Stimulated activated CD4-positive, alpha-beta T cell treated with anti-CD3 and anti-CD28 coated beads, TNF-alpha, amount 100 ng/mL, for 48 hours (primary cell): ENCODE measurements at places on chromosomes 5 and 9.
A peak's percentile ranks its signal among the peaks of the same experiment; 100 is the strongest.

DNA sequence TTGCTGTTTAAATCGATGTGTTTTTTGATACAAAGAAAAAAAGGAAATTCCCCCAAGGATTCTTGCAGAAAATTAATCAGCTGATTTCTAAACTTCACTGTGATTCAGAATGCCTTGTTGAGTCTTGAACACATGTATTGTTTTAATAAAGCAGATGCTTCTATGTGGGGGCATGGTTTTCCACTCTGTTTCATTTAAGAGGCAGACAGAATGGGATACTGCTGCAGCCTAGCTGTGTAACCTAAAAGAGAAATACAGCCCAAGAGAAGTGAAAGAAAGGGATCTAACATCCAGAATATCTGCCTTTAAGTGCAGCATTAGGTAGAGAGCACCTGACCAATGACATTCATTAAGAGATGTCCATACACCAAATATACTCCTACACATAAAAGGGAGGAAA lies 365.1 kb upstream of the CCNH start:
- no peak for DNase-seq

DNA sequence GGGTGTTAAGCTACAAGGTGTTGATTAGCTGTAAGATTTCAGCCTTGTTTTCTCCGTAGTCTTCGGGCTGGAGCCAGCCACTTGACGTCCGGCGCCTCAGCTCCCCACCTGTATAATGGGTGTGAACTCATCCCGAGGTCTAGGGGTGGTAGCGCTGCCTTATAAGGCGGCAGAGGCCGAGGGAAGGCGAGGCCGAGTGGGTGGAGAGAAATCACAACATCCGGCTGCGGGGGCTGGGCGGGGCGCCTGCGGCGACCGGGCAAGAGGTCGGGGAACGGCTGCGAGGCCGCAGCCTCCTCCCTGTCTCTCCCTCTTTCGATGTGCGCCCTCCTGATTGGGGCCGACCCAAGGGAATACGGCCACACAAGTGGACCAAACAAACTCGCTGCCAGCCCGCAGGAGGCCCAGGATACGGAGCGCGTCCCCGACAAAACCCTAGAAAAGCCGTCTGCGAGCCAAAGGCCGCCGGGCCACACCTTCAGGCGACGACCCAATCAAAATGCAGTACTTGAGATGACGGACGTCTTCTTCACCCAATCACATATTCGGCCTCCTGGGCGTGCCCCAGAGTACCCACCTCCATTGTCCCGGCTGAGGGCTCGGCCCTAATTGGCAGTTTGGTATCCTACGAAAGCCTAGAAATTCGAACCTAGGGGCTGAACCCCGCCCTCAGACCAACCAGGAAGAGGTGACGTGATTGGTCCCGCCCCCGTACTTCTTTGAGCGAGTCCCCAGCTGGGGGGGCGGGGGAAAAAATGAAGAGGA lies 493 bp upstream of the GRK6 start:
- peak; percentile 99 for DNase-seq

- DNase-seq, result no peak
Observed at GRCh38 chr5:61308712-61309111, 23.3 kb upstream of the ZSWIM6 start.

DNA sequence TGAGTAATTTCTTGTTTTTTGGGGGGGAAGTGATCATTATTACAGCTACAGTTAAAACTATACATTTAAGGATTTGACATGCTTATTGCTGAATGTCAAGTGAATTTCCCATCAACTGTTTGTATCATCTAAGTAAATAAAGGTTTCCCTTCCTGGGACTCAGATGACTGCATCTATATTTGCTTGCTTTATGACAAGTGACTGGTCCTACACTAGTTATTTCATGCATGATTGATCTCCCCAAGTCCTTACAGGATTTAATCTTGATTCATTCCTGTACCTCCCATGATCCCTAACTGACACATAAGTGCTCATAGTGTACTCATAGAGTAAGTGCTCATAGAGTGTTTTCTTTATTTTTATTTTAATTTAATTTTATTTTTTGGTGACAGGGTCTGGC lies 2.8 kb downstream of the TXNDC8 start:
- no peak for DNase-seq

DNA sequence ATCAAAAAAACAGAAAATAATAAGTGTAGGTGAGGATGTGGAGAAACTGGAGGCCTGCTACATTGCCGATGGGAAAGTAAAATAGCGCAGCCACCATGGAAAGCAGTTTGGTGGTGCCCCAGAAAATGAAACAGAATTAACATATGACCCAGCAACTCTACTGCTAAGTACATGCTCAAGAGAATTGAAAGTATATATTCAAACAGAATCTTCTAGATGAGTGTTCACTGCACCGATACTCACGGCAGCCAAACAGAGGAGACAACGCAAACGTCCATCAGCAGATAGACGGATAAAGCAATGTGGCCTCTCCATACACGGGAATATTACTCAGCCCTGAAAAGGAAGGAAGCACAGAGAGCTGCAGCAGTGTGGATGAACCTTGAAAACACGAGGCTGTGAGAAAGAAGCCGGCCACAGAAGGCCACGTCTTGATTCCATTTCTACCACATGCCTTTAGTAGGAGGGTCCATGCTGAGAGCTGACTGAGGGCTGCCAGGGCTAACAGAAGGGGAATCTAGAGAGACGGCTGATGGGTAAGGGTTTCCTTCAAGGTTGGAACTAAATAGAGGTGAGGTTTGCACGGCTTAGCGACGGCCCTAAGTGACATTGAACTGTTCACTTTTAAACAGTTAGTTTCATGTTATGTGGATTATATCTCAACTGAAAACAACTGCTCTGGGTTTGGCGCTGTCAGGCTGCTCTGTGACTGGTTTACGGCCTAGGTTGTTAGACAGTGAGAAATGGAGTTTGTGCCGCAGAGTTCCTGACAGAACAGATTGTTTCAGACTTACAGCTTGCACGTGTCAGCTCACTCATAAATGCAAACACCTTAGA lies 29.8 kb downstream of the AHRR start:
- no peak for DNase-seq

GRCh38 chr5:96440185-96440538 lies 7.1 kb upstream of the PCSK1 start:
- no peak for DNase-seq

- DNase-seq, result no peak
Observed at GRCh38 chr9:27043176-27043575, 37.7 kb upstream of the LRRC19 start.

DNA sequence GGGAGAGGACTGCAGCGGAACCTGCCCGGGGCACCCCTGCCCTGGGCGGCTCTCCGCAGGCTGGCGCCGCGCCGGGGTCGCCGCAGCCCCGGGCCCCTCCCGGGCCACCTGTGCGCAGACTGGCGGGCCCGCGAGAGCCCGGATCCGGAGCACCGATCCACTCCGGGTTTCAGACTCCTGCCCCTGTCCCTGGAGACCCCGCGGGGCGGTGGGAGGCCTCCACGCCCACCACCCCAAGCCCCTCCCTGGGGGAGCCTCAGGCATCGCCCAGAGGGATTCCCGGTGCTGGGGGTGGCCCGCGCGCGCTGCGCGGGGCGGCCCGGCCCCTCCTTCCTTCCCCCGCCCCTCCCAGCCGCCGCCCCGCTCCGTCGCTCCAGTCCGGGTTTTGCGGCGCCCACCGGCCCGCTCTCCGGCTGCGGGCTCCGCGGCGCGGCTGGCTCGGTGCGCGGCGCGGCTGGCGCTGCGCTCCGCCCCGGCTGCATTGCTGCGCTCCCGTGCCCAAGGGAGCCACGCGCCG lies at the start of gene UNC5A:
TSS of gene UNC5A (plus strand) at position 479 of the 517 bp plus-strand sequence. CDS start 192 bp downstream, outside the sequence.
- no peak for DNase-seq

DNA sequence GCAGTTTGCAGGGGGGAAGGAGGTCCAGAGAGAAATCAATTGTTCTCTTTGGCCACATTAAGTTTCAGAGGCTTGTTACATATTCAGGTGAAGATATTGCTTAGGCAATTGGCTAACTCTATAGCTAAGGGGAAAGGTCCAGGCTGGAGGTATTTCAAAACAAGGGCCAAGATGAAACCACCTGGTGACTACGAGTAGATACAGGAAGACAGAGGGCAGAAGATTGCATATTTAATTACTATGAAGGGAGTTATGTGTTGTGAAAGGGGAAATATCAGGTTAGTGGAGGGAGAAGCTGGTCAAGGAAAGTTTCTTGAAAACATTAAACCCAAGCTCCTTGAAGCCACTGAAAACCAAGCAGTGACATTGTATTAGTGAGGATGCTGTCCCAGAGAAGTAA lies 1.9 kb upstream of the RAD23B start:
- DNase-seq, result no peak

DNA sequence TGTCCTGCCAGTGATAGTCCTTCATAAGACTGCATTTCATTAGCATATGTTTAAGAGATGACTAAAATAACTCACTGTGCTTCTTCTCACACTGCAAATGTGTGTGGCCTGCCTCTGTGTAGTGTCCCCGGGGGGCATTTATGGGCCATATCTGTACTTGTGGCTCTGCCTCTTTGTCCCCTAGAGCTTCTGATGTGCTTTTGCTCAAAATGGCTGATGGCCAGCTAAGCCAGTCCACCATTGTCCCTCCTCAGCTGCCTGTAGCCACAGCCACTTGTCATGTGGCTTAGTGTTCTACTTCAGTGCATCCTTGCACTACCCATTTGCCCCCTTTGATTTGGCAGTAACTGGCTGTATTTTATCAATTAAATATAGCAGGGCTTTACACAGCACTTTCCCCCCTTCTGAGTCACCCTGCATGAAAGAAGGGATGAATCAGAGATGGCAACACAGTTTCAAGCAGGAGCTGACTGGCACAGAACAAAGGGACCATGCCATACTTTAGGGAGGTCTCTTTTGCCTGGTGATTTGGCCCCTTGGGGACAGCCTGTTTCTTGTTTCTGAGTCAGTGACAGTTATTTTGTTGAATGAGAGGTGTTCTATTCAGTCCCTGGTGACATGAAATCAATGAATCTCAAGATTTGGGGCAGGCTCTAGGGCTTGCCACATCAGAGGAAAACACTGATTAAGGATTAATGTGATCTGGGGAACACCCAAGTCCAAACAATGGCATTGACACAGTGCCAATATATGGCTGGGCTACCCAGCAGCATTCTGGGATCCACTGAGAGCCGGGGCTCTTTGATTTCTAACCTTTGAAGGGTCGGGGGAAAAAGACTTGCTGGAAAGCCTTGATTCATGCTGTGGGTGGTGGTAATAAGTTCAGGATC lies 245.5 kb downstream of the SMARCA2 start:
- DNase-seq, result no peak

- DNase-seq, result no peak
Observed at GRCh38 chr5:29061381-29061780, 2023.0 kb upstream of the CDH9 start.

DNA sequence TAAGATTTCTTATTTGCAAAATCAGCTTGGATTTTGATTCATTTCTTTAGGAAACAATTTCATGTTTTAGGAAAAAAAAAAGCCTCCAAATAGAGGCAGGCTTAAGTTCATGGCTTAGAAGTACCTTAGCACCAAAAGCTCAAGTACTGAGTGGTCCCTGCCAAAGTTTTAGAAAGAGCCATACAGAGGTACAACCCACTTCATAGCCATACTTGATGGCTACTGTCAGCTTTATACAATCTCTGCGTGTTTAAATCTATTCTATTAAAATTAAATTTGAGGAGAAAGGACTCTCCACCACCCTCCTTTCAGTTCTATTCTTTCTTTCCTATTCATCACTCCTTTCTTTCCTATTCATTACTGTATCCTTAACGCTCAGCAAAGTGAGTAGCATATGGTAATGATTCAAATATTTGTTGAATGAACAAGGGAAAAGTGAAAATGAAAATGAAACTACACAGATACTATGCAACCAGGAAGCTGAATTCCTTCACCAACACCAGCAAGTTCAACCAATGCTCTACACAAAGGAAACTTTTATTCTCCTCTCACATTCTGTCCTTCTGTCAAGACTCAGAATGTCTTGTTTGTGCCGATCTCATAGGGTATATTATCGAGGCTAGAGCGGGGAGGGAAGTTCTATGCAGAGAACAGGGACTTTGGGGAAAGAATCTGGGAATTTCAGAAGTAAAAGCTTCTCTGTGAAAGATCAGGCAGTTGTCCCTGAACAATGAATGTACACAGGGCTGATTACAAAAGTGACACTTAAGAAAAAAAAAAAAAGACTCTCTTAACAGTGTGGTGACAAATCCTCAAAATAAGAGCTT lies 138.6 kb upstream of the SPEF2 start:
- no peak for DNase-seq

DNA sequence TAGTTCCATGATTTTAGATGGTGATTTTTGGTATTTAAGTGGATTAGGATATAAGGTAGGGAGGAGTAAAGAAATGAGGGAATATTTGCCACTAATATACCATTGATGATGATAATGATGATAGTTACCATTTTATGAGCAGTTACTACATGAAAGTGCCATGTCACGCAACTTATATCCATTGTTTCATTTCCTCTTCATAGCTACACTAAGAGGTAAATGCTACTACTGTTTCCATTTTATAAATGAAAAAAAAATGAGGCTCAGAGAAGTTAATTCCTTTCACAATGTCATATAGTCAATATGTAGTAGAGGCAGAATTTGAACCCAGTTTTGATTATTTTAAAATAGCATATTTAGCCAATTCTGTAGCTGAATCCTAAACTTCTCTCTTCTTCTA lies 112.2 kb upstream of the ADRA1B start:
- DNase-seq, result no peak

DNA sequence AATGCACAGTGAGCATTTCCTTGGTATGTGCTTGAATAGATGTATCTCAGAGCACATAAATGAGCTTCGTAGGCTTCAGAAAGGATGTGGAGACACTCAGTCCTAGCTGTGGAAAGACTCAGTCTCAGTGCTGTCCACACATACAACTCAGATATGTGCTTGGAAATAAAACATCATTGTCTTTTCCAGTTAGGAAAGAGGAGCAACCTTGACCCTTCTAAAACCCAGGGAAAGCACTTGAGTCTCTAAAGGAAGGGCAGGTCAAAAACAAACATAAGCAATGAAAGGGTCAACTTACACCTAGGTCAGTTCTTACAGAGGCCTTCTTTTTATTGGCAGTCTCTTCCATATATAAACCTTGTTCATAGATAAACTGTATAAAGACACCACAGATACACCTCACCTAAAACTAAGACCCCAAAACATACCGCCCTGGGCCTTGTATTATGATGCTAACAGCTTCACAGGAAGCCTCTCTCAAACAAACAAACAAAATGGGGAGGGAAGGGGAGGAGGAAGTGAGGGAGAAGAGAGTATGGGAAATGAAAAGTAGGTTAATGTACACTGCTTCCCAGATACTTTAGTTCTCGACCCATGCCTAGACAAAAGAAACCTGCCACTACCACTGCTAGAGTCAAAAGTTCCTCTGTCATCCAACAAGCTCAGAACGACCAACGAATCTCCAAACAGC lies 114.4 kb downstream of the UBAP2 start:
- DNase-seq, result no peak

DNA sequence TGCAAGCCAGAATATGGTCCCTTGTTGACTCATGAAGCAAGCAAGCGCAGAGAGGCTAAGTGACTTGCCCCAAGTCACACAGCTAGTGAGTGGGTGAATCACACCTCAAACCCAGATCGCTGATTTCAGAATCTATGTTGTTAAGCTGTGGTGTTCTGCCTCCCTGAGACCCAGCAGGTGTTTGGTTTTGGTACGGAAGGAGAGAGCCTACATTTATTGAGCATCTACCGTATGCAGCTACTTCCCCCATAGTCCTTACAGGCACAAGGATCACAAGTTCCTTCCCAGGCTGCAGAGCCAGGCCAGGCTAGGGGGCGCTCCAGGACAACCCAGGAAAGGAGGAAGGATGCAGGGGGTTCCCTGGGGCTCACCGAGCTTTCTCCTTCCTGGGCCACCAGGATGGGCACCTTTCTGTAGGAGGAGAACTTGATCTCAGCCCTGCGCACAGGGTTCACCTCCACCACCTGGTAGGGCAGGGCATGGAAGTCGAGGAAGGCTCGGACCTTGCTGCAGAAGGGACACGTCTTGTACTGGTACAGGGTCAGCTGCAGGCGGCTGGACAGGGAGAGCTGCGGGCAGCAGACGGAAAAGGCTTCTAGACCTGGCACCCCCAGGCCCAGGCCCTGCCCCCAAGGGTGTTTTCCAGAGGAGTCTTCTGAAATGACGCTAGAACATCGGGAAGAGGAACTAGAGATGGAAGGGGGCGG lies 2.5 kb downstream of the PTGES2 start:
- DNase-seq, result no peak
